Activated CD8-positive, alpha-beta memory T cell treated with anti-CD3 and anti-CD28 coated beads for 24 hours (primary cell): ENCODE measurements at places on chromosomes 7 and 10.

- no peak for DNase-seq
These were observed 14.3 kb downstream of the EIF4EBP2 start for GRCh38 chr10:70418229-70418628.

DNA sequence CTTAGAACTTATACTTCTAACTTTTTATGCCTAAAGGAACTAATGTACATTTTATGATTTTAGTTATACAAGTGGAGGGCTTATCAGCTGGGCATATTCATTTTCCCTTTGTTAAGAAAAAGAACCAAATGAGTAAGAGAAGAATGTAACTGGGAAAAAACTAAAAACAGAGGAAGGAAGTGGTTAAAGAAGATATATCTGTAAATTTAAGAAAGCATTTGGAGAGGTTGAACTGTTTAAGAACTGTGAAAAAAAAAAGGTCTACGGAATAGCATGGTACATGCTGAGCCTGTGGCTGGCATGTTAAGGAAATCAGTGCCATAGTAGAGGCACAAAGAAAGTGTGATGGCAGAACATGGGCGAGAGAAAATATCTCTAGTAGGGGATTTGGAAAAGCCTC is 6.2 kb downstream of the MDFIC start:
- no peak for DNase-seq

GRCh38 chr10:119401671-119402395 is 140.7 kb downstream of the RGS10 start:
- no peak for DNase-seq

- DNase-seq: no peak
These were observed 23.7 kb downstream of the RAB18 start for GRCh38 chr10:27527666-27528295.

- DNase-seq: no peak
These were observed 55.3 kb downstream of the ABCB4 start for GRCh38 chr7:87420173-87420572.

DNA sequence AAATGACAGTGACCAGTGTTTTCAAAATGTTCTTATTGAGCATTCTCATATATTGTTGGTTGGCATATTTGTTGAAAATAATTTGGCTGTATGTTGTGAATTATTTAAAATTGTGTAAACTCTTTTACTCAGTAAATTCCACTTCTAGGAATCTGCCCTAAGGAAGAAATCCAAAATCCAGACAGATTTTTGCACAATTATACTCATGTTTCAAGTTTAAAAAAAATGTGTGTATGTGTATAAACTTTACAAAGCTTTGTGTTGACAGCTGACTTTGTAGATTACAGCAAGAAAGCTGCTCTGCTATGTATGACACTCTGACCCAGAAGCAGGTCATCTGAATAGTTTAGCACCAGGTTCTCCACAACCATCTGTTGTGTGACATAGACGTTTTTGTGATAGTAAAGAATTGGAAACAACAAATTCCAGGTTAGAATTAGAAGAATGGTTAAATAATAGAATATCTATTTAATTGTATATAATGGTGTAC is 21.6 kb downstream of the KIFBP start:
- DNase-seq: no peak

- DNase-seq: no peak
These were observed 265.7 kb upstream of the IMMP2L start for GRCh38 chr7:111827863-111828504.

DNA sequence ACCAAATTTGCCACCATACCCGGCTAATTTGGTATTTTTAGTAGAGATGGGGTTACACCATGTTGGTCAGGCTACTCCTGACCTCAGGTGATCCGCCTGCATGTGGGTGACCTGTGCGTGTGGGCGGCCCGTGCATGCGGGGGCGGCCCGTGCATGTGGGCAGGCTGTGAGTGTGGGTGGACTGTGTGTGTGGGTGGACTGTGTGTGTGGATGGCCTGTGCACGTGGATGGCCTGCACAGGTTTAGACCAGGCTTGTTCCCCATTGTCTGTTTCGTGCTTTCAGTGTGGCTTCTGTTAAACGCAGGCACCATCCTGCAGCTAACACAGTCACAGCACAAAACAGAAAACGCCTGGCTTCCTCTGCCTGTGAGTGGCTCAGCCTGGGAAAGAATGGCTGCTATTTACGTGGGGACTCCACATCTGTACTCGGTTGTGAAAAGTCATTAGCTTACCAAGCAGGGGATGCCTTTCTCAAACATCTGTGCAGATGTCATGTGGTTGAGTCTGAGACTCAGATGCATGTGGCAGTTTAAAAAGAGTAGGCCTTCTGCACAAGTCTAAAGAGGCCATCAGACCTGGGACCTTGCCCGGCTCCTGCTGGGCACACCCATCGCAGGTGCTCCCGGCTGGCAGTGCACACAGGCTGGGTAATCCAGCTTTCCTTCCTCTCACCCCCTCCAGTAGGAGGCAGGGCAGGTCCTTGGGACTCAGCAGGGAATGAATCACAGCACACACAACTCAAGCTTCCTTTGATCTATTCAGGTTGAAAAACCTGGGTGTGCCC is 91.6 kb downstream of the COBL start:
- peak; percentile 40 for DNase-seq

- DNase-seq: no peak
These were observed 153.5 kb downstream of the PARD3 start for GRCh38 chr10:34661580-34661979.

- DNase-seq: no peak
These were observed 15.8 kb upstream of the CAMK1D start for GRCh38 chr10:12333380-12334185.

DNA sequence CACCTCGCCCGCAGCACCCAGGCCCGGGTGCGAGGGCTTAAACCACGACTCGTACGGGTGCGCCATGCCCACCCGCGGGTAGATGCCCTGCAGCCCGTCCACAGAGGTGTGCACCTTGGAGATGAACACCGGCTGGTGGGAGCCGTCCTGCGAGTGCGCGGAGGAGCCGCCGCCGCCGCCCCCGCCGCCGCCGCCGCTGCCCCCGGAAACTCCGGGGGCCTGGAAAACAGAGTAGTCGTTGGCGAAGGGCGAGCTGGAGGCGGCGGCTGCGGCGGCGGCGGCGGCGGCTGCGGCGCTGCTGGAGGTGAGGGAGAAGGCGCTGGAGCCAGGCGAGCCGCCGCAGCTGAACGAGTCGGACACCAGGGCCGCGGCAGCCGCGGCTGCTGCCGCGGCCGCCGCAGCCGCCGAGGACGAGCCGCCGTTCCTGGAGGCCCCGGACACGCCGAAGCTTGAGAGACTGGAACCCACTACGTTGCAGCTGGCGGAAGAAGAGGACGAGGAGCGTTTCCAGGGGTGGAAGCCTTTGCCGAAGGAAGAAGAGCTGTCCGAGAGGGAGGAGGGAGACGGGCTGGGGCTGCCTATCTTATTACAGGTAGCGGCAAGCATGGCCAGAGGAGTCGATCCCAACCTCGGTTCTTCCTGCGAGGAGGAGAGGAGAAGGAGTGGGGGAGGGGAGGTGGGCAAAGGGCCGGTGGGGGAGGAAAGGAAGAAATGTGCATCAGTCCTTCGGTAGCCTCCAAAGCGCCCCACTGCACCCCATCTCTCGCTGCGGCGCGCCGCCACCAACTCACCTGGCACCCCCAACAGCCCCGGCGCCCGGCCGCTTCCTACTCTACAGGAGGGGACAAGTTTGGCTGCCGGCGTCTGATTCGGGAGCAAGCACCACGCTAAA is 1.3 kb downstream of the SP8 start:
- DNase-seq: no peak

DNA sequence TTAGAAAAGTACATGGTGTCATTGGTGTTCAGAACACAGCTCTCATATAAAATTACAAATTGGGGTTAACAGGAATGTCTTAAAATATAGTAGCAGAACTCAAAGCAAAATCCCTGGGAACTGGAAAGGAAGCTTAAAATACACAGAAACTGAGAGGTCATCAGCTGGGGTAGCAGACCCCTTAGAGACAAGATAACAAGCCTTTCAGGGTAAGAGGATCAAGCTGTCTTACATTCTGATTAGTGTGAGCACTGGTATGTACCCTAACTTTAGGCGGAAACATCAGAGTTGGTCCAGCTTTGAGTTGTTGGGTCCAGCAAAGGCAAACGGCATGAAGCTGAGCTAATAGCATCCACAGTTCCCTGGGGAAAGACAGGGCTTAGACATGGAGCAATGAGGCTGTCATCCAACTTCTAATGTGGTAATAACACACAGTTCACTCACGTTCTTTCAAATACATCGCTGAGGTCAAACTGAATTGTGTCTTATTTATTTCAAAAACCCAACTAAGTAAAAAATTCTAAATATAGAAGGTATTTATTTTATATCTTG is 32.6 kb downstream of the ARHGAP21 start:
- no peak for DNase-seq

DNA sequence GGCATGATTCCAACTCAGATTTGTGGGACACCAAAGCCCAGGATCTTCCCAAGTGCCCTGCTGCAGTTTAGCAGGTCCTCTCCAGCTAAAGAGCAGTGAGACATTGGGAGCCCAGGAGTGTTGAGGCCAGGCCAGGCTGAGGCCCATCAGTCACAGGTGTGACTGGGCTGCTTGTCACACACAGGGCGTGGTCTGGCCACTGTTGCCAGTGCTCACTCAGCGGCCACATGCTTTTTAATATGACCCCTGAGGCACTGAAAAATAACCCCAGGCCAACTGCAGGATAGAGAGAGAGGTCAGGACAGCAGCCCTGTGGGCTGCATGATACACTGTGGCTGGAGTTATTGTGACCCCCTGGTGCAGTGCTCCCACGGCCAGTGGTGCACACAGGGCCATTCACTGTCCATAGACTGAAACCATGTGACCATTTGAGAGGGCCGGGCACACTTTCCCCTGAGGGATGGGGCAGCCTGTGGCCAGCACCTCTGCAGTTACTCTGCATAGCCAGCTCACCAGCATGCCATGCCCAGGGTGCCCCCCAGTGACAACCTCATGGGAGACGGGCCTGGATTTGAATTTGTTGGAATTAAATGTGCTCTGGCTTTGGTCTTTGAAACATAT is 4.2 kb downstream of the GDF2 start:
- DNase-seq: no peak

DNA sequence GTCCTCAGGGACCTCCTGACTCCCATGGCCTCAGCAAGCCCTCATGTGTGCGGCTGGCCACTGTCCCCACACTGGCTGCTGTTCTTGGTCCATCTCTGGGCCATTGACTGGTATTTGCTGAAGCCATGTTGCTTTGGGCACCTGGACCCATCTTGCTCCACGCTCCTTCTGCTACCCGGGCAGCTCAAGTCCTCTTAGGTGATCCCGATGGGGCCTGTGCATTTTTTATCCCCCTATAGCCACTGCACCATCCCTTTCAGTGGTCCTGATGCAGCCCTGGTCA is 16.7 kb downstream of the RAMP3 start:
- DNase-seq: no peak

GRCh38 chr10:74145133-74145532 is 5.5 kb downstream of the AP3M1 start:
- DNase-seq: no peak

DNA sequence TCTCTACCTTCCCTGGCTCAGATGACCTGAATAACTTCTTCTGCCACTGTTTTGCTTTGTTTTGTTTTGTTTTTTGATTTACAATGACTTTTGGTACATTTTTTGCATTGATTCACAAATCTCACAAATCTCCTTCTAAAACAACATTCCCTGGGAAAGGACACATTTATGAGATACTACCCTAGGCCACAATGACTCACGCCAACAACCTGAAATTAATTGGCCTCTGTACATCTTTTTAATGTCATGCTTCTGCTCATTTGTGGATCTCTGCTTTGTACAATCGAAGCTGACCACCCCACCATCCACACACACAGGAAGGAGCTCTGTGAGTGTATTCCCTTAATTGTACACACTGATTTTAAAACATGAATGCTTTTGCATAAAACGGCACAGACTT is 156.7 kb upstream of the PFKP start:
- DNase-seq: no peak

- no peak for DNase-seq
These were observed 70.6 kb downstream of the MLLT10 start for GRCh38 chr10:21604651-21605050.

DNA sequence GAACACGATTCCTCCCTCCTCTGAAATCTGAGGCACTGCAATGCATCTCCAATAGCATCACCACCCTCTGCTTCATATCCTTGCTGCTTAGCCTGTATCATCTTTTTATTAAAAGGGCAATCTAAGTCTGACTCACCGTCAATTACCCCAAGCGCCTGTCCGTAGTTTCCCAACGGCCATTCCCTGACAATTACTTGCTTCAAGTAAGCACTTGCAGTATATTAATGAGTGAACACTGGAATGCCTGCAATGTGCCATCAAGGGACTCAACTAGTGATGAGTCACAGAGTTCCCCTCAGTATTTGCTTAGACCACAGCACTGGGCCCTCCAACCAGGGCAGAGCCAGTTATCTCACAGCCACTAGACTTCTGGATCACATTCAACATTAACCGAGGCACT is 19.5 kb upstream of the PPP1R3C start:
- no peak for DNase-seq

DNA sequence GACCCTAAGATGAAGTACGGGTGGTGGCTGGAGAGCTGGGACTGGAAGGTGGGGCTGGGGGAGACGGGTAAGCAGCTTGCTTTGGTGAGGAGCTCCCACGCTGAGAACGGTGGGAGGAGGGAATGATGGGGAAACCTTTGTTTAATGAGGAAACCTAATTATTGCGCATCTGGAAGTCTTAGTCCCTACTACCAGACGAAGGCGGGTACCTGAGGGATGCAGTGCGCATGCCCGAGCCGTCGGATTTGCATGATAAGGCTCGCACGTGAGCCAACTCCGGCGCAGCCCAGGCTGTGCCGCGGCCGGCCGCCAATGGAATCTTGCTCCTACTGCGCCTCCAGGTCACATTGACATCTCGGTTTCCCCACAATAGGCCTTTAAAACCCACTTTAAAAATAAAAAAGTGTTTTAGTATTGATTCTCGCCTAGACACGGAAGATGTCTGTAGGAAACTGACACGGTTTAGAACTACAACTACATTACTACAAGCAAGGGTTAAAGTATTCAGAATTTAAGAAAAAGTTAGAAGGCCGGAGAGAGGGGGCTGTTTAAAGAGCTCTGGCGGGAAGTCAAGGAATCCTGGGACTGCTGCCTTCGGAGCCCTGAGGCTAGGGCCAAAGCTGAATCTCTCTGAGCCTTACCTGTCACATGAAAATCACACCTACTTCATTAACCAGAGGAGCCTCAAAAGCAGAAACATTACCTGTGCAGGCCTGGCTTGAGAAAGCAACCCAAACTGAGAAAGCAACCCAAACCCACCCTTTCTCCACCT is 12.1 kb upstream of the DLX6 start:
- no peak for DNase-seq

GRCh38 chr10:21740989-21741388 is 207.0 kb downstream of the MLLT10 start:
- DNase-seq: no peak

GRCh38 chr10:122189185-122189584 is 81.9 kb upstream of the BTBD16 start:
- no peak for DNase-seq

- DNase-seq: no peak
These were observed 132.1 kb downstream of the CCDC3 start for GRCh38 chr10:12869427-12869826.

- DNase-seq: no peak
These were observed 5.3 kb downstream of the CALU start for GRCh38 chr7:128744366-128744905.
